ENCODE measurements at places on chromosomes 13 and 19.
A peak's percentile ranks its signal among the peaks of the same experiment; 100 is the strongest.

DNA sequence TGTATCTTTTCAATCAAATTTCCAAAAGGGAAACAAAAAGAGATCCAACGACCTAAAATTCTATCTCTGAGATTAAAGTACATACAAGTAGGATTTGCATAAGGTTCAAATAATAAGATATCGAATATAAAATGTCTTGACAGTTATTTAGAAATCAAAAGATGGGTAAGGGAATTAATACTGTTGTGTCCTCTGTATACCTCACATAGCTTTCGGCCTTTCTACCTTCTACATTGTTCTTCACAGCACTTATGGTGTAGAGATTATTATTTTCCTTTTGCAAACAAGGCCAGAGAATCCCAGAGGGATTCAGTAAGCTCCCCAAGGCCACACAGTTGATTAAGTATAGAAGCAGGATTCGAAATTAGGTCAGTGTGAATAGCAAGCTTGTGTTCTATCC, 403.6 kb downstream of the SPRY2 start:
- DNase-seq: no peak

DNA sequence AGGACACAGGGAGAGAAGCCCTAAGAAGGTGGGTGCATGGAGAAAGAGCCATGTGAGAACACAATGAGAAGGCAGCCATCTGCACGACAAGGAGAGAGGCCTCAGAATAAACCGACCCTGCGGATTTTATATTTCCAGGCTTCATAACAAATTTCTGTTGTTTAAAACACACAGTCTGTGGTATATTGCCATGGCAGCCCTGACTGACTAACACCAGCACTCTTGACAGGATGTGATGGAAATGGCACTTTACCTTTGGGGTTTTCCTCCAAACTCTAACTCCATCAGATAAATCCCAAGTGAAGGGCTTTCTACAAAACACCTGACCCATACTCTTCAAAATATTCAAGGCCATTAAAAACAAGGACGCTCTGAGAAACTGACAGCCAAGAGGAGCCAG, 13.2 kb upstream of the MED4 start:
- no peak for DNase-seq

DNA sequence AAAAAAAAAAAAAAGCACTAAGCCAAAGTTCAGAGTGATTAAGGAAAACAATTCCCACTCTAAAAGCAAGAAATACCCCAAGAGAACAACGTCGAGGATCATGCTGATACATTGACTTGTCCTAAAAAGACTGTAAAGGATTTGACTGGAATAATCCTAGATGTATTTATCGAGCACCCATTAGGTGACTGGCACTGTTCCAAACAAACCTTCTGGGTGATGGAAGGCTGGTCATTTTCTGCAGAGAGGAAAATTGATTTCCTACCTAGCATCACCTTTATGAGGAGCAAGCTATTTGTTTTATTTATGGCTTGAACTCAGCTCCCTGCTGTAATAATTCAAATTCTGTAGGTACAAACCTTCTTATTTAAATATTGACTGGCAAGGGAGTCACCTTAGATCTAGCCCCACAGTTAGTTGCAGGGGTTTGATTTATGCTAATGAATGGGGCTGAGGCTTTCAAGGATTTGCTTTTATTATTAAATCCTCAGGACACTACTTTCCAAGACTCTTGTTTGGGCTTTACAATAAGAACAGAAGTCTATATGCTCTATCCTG, 471.0 kb downstream of the OLFM4 start:
- DNase-seq: no peak

- no peak for DNase-seq
Observed at GRCh38 chr13:113129921-113130750, 7.5 kb downstream of the F10 start.

DNA sequence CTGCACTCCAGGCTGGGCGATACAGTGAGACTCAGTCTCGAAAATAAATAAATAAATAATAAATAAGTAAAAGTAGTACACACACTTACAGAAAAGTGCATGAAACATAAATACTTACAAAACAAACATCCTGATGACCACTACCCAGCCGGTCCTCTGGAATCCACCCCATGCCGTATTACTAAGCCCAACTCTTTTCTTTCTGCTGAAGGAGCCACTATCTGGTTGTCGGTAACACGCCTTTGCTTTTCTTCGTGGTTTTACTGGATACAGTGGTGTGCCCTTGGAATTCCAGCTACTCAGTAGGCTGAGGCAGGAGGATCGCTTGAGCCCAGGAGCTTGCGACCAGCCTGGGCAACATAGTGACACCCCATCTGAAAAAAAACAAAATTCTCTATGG, 39.4 kb downstream of the CELF5 start:
- DNase-seq: peak; percentile 16

DNA sequence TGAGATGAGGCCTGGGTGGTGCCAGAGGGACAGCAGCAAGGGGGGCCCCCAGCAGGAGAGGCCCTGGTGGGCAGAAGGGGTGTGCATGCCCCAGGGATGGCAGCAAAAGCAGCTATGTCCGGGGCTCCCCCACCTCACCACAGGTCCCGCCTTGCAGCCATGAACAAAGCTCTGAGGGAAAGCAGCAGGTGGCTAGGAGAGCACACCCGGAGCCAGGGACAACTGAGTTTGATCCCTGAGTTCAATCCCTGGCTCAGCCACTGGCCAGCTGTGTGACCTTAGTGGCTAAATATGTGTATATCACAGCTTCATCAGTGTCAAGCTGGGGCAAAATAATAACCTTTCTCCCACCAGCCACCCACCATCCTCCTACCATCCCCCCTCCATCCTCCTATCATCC, 47.7 kb upstream of the KCTD15 start:
- no peak for DNase-seq
